ENCODE measurements at places on chromosomes 16 and 17. TPM values are rescaled to one million over a fixed set of nuclear protein-coding genes. Genes with fewer than 3 reads are reported as not detected.

GRCh38 chr17:60311936-60312335 is 80.0 kb downstream of the USP32 start:
- no peaks in the 10 kb centered on the region for H3K4me1 ChIP-seq
- peak; percentile 36 for DNase-seq
- no peak overlapping the region for H3K4me3 ChIP-seq
- H3K36me3 ChIP-seq: no peaks in the 10 kb centered on the region

DNA sequence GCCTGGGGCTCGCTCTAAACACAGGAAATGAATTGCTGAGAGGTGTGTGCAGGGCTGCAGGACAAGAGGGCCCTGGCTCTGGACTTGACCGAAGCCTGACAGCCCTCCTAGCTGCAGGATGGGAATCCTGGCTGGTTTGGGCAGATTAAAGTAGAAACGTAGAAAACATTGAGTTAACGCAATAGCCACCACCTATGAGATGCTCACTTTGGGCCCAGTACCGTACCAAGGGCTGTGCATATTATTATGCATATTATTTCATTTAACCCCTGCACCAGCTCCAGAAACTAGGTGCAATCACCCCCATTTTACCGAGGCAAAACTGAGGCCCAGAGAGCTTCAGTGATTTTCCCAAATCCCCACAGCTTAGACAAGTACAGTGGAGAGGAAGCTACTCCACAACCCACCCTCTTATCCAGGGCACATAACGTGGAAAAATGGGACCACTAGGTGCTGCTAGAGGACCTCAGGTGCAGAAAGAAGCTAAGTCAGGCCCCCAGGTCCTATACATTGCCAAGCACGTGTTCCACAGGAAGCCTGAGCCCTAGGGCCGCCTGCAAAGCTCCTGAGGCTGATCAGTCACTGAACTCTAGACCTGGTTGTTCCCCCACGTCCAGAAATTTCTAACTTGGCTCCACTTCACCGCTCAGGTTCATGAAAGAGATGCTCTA is 79.2 kb downstream of the MYH11 start:
- no peak overlapping the region for H3K4me3 ChIP-seq
- no peaks in the 10 kb centered on the region for H3K27me3 ChIP-seq
- H3K36me3 ChIP-seq: no peaks in the 10 kb centered on the region
- DNase-seq: no peak

DNA sequence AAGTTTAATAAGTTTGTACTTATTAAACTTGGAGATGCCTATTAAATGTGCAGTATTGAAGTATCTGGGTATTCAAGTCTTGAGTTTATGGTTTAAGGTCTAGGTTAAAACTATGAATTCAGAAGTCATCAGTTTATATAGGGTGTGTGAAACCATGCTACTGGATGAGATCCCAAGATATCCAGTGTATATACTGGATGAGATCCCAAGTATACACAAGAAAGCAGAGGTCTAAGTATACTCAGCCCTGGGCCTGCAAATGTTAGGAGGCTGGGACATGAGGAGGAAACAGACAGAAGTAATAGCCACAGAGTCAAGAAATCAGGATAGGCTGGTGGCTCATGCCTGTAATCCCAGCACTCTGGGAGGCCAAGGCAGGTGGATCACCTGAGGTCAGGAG is 194.4 kb upstream of the AXIN2 start:
- H3K27ac ChIP-seq: no peak overlapping the region
- no peaks in the 10 kb centered on the region for H3K27me3 ChIP-seq
- peaks cover 4% of the 10 kb centered on the region for H3K4me1 ChIP-seq
- DNase-seq: no peak

DNA sequence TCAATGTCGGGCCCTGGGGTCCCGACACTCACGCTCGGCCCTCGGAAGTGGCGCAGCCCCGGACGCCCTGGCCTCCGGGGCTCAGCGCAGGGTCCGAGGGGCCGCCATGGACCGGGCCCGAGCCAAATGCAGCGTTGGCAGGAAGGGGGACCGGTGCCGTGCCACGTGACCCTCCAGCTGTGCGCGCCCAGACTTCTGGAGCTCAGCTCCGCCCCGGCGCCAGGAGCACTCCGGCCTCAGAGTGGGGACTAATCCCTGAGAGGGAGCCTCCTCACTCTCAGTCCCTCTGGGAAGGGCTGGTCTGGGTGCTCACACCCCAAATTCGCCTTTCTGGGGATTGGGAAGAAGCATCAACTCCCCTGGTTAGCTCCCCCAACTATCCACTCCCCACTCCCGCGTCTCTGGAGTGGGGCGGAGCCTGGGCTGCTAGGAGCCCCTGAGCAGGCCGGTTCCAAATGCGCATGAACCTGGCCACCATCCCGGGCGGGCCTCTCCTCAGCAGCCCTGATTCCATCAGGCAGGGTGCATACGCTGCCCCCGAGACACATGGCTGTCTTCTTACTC is at the start of gene B3GNT9:
B3GNT9 (minus strand) TSS at position 166 of the 564 bp plus-strand sequence. CDS start 513 bp downstream, outside the sequence.
- H3K4me1 ChIP-seq: peaks cover 45% of the 10 kb centered on the region
- peaks cover 15% of the 10 kb centered on the region for H3K36me3 ChIP-seq
- DNase-seq: peak; percentile 91
- peak within 1 kb of the TSS; percentile 72 for H3K4me3 ChIP-seq
- peak within 1 kb of the TSS; percentile 91 for H3K27ac ChIP-seq

GRCh38 chr17:34220752-34221395 is 34.2 kb upstream of the CCL2 start:
- no peak for DNase-seq
- H3K36me3 ChIP-seq: no peaks in the 10 kb centered on the region
- H3K4me1 ChIP-seq: no peaks in the 10 kb centered on the region
- no peaks in the 10 kb centered on the region for H3K27me3 ChIP-seq
- H3K4me3 ChIP-seq: no peak overlapping the region
- no peak overlapping the region for H3K27ac ChIP-seq

Gene KRT13
- 16.2 TPM for total RNA-seq

Gene MARVELD3
- 480 TPM for total RNA-seq

Gene KIFC3
- 2.3 TPM for total RNA-seq

All from stomach (tissue), 19 donors.